ENCODE measurements at places on chromosomes 12 and 14.

GRCh38 chr12:45973526-45973925 is 16.8 kb downstream of the SCAF11 start:
- no peak for DNase-seq

DNA sequence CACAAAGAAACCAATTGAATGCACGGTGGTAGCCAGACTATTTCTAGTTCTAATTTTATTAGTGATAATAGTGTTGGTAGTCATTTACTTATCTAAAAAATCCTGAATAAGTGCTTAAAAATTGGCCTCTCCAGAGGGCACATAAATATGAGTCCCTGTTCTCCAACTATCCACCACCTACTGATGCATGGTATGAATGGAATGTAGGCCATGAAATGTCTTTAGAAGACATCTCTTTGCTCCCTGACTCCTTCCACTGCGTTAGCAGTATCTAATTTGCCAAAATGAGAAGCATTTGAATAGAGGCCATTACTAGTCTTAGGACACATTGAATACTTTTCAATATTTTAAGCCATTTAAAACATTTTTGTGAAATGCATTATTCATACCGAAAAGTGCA is 261.7 kb downstream of the LRFN5 start:
- DNase-seq: no peak

DNA sequence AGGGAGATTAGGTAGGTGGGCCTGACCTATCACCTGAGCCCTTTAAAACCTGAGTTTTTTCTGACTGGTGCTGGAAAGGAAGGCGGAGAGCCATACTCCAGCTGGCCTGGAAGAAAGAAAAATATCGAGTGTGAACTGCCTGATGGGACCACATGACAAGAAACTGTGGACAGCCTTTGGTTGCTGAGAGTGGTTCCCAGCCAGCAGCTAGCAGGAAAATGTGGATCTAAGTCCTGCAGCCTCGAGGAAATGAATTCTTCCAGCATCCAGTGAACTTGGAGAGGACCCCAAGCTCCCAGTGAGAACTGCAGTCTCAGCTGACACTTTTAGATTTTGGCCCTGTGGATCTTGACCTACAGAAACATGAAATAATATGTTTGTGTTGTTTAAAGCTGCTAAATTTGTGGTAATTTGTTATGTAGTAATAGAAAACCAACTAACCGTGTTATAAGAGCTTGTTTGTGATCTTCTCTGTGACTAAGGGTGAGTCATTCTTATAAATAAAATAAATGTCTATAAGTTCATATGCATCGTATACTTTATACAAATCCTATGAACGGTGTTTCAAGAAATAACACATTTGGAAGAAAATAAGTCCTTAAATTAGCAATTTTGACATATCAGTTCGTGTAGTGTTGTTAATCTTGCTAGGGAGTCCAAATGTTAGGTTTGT is 359.6 kb downstream of the BMP4 start:
- no peak for DNase-seq

GRCh38 chr12:41527062-41527461 is 338.9 kb downstream of the PDZRN4 start:
- no peak for DNase-seq

GRCh38 chr12:28457785-28458184 is 267.5 kb downstream of the CCDC91 start:
- no peak for DNase-seq

DNA sequence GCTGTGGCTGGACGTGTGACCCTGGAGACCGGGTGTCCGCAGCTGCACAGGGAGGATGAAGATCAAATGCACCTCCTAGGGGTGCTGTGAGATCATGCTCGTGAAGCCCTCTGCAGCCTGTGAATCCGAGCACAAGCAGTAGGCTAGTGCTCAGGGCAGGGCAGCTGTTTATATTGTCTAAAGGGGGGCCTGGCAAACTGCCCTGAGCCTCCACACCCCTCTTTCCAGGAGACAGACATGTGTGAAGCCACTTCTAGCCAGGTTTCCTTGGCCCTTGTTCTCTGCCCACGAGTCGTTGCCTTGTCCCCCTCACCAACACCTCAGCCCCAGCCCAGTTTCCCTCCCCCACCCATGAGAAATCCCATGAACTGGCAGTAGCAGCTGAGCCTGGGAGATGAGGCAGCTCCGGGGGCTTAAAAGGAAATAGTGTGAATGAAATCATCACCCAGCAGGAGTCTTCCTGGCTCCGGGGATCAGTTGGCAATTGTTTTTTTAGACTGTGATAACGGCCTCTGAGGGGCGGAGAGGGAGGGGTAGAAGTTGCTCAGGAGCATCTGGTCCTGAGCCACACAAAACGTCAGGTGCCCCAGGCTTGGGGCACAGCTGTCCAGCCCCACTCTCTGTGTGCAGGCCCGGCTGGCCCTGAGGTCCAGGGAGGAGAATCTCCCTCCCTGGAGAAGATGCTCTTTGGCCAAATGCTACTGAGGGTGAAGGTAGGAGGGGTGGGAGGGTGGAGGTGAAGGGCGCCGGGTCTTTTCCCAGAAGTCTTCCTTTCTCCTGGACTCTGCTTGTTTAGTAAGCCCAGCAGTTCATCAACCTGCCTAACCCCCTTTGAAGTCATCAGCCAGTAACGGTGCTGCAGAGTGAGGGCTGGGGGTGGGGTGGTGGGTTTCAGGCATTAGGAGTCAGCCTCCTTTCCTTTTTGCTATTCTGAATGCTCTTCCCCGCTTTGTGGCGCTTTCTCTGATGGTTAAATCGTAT is 4.0 kb downstream of the FGF6 start:
- DNase-seq: no peak

GRCh38 chr14:102103062-102103695 is 16.3 kb upstream of the HSP90AA1 start:
- no peak for DNase-seq

GRCh38 chr12:124901003-124901402 is 13.4 kb downstream of the UBC start:
- DNase-seq: no peak

- peak; percentile 73 for DNase-seq
Measured at GRCh38 chr14:64755781-64756221, 51.6 kb downstream of the PLEKHG3 start.

DNA sequence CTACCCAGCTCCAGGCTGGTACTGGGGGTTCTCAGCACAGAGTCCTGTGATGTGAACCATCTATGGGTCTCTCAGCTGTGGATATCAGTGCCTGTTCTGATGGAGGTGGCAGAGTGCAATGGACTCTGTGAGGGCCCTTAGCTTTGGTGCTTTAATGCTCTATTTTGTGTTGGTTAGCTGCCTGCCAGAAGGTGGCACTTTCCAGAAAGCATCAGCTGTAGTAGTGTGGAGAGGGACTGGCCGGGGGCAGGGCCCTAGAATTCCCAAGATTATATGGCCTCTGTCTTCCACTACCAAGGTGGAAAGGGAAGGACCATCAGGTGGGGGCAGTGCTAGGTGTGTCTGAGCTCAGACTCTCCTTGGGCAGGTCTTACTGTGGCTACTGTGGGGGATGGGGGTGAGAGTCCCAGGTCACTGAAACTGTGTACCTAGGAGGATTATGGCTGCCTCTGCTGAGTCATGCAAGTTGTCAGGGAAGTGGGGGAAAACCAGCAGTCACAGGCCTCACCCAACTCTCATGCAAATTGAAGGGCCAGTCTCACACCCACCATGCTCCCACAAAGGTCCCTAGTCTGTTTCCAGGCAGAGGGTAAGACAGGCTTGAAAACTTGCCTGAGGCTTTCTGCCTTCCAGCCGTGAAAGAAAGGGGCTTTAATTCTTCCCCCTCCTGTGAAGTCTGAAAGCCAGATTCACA is 878.1 kb downstream of the C12orf50 start:
- no peak for DNase-seq

- no peak for DNase-seq
Measured at GRCh38 chr14:71709076-71709475, 223.2 kb upstream of the RGS6 start.

DNA sequence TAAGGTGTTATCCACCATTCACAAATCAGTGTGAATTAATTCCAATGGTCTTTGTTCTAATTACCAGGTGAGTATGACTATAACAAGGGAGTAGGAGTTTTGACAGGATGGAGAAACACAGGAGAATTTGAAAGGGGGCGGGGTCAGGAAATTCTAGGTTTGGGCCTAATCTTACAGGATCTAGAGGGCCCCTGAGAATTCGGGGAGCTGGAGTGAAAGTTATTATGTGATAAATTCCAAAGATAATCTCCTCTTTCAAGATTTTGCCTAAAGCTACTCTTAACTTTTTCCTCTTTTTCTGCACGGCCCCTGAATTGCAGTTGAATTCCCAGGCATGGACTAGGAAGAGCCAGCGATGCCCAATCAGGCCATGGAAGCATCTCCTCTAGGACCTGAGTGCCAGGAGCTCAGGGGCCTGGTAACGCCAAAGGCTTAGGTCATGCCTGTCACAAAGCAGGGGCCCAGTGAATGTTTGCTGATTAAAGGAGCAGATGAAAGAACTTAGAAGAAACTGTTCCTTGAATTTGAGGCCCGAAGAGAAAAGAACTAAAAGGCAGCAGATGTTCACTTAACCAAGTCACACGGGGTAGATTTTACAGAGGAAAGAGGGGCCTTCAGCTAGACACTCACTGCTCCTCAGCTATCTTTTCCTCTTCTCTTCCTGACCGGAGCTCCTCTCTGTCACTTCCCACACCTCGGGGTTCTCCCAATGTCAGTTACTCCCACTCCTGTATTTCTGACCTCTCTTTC is 195.5 kb downstream of the PPM1H start:
- no peak for DNase-seq
